ENCODE measurements at places on chromosomes 11 and 22. TPM values are rescaled to one million over a fixed set of nuclear protein-coding genes. Genes with fewer than 3 reads are reported as not detected.

The TCN2 gene
- total RNA-seq: 10.3 TPM

DNA sequence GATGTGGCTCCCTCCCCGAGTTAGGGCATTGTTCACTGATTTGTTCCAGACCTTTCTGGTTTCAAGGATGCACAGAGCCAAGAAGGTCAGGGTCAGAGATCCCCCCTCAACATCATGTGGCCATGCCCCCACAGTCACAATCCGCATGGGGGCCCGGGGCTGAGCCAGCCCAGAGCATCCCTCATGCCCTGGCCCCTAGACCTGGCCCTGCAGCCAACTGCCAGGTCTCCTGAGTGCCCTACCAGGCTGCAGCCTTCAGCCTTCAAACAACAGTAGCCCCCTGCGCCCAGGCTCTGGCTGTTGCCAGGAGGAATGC is 142.4 kb downstream of the CRYBB2 start:
- peak; percentile 61 for DNase-seq

GRCh38 chr11:78840200-78840599 is 265.5 kb upstream of the NARS2 start:
- DNase-seq: no peak

DNA sequence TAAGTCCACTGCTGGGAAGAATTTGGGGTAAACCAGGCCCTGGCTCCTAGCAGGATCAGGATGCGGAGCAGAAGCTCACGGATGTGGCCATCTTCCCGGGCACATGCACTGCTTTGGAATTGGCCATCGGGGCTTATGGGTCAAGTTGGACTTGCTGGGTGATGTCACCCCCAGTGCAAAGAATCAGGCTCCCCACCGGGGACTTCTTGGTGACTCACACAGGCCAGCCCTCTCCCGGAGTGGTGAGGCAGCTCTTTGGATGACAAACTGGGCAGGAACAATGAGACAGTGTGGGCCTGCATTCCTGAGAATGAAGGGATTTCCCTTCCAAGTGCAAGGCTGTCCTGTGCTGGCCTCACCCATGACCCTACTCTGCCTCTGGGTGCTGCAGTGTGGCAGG is 128.8 kb upstream of the ANO1 start:
- no peak for DNase-seq

The SLC1A2 gene
- 8.8 TPM for total RNA-seq

DNA sequence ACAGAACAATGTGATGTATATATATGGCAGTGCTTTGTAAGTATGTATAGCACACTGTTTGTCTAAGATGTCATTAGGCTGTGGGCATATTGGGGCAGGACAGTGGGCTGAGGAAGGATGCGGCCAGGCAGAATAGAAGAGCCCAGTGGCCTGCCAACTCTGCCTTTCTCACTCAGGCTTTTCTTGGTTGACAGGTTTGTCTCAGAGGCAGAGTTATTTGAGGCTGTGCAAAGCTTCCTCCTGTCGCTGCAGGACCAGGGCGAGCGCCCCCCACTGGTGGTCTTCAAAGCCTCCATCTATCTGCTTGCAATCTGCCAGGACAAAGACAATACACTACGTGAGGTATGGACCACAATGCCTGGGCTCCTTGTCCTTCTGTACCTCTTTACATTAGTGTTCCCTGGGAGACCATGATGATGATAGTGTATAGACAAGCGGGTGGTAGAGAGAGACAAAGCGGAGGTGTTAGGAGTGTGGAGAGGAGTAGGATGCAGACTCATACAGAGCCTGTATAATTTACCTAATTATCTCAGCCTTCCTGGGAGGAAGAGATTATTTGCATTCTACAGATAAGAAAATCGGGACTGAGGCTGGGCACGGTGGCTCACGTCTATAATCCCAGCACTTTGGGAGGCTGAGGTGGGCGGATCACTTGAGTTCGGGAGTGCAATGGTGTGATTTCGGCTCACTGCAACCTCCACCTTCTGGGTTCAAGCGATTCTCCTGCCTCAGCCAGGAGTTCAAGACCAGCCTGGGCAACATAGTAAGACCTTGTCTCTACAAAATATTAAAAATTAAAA is 37.3 kb upstream of the CCDC134 start:
- DNase-seq: no peak

DNA sequence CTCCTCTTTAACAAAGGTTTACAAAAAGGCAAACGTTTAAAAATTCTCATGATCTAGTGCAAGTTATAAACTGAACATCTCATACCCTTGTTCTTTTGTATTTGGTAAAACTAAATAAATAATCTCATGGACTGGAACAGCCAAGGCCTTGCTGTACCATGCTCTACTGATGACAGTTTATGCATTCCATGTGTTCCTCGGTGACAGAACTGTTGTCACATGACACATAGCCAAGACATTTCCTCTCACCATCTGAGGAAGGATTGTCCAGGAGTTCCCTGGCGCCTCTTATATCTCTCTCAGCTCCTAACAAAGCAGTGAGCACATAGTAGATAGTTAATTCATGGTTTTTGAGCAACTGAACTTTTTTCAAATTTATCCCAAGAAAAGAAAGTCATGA is 12.6 kb downstream of the CCDC83 start:
- DNase-seq: no peak

DNA sequence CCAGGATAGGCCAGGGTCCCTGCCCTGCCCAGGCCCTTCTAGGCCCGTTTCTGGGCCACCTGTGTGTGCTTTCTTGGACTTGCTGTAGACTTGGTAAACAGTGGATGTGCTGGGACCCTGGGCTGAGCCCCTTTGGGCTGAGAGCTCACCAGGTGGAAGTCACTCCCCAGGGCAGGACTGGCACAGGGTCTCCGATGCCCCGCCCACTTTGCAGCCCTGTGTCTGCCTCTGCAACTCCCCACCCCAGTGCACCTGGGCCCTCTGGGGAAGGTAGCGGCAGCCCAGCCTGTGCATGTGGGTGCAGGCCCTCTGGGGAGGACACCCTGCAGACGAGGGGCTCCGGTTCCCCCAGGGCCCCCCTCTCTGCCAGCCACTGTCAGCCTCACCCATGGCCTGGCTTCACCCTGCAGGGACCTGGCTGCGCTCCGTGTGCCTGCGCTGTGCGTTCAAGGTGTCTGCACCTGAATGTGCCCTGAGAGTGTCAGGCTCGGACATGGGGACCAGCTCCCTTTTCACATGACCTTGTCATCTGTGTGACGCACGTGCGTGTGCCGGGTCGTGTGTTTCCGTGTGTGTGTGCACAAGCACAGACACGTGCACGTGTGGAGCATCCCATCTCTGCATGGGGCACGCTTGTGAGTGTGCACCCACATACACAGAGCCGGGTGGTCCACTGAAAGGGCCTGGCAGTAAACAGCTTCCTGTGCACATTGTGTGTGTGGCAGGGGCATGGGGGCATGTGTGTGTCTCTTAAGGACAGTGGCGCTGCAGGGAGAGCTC is 118.5 kb downstream of the KCNQ1OT1 start:
- DNase-seq: peak; percentile 60

DNA sequence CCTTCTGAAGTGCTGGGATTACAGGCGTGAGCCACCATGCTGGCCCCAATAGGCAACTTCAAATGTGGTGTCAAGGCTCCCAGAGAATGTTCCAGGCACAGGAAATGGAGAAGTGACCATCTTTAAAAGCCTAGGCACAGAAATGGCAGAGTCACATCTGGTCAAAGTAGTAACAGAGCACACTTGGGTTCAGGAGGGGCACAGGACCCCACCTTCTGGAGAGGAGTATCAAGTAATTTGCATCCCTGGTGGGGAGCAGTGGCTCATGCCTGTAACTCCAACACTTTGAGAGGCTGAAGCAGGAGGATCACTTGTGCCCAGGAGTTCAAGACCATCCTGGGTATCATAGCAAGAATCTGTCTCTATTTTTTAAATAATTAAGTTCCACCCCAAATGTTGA is 29.2 kb downstream of the SERHL2 start:
- DNase-seq: no peak

The FXYD6 gene
- total RNA-seq: 28.0 TPM

DNA sequence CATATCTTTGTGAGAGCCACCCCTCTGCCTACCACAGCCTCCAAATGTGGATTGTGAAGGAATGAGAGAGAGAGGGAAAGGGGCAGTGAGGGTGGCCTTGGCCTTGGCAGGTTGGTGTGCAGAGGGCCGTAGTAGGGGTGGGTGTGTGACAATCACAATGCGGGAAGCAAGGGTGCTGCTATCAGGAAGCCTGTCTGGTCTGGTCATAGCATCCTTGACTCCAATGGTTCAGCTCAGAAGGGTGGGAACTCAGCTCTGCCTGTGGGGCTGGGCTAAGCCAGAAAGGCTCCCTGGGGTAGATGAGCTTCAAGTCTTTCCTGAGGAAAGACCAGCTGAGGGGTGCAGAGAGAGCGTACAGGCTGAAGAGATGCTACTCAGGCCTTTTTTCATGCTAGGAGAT is 72.7 kb downstream of the RRM1 start:
- no peak for DNase-seq

The THYN1 gene
- 32.9 TPM for total RNA-seq

DNA sequence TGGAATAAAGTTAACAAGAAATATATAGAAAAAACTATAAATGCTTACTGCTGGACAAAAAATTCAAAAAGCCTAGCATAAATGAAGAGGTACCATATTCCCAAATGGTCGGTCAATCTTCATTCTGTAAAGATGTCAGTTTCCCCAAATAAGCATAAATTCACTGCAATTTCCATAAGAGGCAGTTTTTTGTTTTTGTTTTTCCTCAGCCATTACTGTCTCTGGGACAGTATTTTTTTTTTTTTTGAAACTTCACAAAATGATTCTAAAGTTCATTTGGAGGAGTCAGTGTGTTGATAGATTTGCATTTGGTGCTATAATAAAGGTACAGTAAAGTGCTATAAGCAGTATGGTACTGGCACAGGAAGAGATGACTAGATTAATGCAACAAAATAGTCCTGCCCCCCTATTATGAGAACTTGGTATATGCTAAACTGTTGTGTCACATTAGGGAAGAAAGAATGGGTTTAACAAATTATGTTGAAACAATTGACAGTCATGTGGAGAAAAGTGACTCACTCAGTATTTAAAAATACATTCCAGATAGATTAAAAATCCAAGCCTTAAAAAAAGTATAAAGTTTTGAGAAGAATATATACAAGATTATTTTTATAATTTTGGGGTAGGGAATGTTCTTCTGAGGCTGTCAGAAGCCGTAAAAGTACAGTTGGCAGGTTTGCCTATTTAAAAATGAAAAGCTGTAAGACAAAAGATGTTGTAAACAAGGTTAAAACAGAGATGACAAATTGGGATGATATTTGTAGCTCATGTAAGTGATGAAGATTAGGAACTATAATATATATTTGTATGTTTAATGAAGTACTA is 2.6 kb upstream of the FTH1 start:
- no peak for DNase-seq

The TSPO gene
- total RNA-seq: 124 TPM

- DNase-seq: no peak
Observed at GRCh38 chr11:73129198-73129597, 12.9 kb downstream of the FCHSD2 start.

GRCh38 chr11:46977038-46977813 is 40.7 kb downstream of the CSTPP1 start:
- no peak for DNase-seq

DNA sequence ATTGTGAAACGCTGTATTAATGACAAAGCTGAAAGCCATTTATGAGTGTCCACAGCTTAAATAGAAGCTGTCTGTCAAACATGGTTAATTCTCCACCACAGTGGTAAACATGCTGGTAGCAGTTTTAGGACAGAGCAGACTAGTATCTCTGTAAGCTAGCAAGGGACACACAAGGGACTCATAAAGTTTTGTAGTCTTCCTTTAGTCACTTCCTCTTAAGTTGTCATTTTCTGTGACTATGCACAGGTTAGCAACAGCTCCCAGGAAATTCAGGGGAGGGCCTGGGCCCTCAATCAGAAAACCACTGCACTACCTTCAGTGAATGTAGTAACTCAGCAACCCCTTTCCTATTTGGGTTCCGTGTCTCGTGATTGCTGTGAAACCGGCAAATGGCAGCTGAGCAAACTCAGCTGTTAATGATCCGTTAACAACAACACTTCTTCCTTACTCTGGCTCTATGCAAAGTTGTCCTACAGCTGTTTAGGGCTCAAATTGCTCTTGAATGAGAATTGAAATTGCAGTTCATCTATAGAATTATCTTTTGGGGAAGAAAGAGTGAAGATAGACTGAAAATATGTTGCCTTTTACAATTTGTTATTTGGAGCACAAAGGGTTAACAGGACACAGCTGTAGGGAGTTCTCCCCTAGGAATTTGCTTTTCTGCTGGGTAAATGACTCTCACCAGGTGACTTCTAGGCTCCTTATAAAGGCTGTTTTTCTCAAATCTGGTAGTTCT is at the start of gene MMP26:
MMP26 (plus strand) TSS at position 731 of the 736 bp plus-strand sequence.
- no peak for DNase-seq

DNA sequence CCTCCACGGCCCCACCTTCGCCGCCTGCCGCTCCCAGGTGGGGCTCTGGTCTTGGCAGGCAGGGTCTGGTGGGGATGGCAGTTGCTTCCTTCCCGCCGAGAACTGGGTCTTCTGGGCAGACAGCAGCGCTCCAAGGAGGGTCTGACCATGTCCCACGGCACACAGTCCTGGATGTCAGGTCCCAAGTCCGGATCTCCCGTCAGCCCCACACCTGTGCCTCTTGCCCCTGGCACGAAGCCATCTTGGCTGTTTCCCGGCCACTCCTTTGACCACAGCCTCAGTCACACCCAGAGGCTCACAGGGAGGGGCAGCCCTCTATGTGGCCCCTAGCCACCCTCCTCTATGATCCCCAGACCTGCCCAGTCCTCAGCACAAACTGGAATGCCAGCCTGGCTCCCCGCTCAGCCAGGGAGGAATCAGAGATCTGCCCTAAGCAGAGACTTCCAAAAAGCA is 14.3 kb downstream of the MUC5B start:
- no peak for DNase-seq

DNA sequence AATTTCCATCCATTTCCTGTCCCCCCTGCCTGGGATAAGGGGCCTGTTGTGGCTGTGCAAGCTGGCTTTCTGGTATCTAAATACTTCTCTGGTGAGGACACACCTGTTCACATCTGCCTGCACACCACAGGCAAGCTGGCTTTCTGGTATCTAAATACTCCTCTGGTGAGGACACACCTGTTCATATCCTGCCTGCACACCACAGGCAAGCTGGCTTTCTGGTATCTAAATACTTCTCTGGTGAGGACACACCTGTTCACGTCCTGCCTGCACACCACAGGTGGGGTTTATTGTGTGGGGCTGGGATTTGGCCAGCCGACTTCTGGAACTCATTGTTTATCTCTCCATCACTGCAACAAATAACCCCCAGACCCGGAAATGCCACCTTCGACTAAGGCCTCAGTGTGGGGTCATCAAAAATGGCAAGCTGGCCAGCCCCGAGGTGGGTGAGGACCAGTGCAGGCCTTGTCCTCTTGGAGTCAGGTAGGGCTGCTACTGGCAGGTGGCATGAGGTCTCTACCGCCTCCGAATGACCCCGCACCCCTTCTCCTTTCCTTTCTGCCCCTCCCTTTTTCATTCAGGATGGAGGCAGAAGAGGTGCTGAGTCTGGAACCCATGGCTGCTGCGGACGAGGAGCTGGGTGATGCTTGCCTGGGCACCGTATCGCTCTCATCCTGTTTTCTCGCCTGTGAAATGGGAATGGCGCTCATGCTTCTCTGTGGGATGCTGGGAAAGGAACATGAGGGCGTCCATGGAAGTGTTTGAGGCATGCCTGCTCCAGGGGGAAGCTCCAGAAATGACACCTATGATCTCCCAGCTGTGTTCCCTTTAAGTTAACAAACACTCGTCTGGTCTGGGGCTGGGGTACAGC is 43.5 kb upstream of the MYEOV start:
- peak; percentile 71 for DNase-seq

GRCh38 chr11:13160806-13161205 is 116.8 kb upstream of the BMAL1 start:
- no peak for DNase-seq

GRCh38 chr11:2444821-2445745 is at the start of gene KCNQ1:
Gene KCNQ1 (plus strand): TSS chr11:2445008. CDS start chr11:2445099, 91 bp downstream.
- DNase-seq: peak; percentile 78
